CD4-positive, alpha-beta T cell (primary cell): ENCODE measurements at places on chromosomes 7 and 10.

DNA sequence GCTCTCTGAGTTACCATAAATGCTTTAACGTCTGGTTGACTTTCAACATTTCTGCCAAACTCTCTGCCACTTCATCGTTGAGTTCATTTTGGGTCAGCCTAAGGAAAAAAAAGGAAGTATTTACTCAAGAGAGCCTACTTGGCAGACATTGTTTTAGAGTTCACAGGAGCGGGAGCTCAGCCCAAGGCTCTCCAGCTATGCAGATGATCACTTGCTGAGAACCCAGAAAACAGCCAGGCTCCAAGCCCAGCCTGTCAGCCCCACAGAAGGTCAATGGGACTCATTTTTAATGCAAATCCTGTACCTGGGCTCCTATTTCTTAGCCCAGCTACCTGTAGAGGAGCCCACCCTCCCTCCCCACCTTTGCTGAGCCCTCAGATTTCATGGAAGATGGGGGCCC lies 45.5 kb downstream of the NOD1 start:
- DNase-seq, result no peak

GRCh38 chr10:75859141-75859540 lies 427.7 kb downstream of the LRMDA start:
- no peak for DNase-seq

GRCh38 chr10:43407576-43408330 lies 1.2 kb downstream of the HNRNPF start:
- peak; percentile 77 for DNase-seq

- no peak for DNase-seq
These were observed 189.7 kb downstream of the THSD7A start for GRCh38 chr7:11642276-11642675.

DNA sequence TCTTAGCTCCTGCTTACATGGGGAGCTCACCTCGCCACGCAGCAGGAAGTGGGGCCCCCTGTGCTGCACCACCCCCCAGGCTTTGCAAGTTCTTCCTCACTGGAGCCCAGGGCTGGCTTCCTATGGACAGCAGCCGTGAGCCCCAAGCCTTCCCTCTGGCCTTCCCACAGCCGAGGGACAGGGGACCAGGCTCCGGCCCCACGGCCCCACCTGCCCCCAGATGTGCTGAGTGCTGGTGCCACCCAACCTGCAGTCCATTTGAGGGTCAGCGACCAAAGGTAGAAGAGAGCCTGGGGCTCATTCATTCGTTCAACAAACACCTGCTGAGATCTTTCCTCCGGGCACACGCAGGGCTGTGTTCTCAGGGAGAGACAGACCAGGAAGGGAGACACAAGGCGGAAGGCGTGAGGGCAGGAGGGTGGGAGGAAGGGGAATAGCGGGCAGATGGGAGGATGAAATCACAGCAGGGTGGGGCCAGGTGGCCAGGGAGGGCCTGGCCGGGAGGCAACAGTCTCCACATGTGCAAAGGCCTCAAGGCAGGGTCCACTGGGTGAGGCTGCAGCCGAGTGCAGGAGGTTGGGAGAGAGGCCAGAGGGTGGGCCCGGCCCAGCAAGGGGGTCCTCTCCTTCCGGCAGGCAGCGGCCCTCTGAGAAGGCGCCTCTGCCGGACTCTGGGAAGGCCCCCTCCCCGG lies 100.1 kb downstream of the FOXL3 start:
- DNase-seq, result no peak

GRCh38 chr10:12221323-12222298 lies 25.6 kb downstream of the CDC123 start:
- no peak for DNase-seq

DNA sequence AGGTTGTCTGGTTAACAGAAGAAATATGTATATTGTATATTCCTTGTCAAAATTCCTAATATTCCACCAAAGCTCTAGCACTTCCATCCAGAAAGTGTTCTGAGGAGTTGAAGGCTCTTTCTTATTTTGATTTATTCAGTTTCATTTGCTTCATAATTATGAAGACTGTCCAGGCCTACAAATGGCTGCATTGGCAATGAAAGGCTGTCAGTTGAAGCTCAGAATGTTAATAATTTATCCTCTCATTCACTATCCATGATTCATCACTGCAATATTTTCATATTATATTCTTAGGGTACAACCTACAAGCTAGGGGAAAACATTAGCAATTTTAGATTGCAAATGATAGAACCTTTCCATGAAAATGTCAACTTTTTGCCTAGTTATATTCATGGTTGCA lies 57.3 kb downstream of the ARID5B start:
- no peak for DNase-seq

- DNase-seq, result no peak
These were observed 51.1 kb downstream of the EPDR1 start for GRCh38 chr7:37971491-37971890.

DNA sequence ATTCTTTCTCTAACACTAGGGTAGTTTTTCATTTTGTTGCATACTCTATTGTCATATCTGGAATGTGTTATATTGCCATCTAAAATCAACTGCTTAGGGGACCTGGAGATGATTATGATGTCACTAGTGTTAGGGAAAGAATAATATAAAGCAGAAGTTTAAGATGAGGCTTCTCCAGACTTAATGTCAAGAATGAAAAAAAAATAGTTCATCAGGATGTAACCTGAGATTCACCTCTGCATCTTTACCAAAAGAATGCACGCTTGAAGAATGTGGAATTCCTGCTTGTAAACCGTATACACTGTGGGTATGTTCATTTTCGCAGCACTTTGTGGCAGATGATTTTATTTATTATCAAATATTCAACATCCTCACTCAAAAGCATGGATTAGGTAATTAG lies 184.6 kb downstream of the ST7 start:
- DNase-seq, result no peak

- no peak for DNase-seq
These were observed 129.0 kb upstream of the C7orf33 start for GRCh38 chr7:148461392-148462179.

DNA sequence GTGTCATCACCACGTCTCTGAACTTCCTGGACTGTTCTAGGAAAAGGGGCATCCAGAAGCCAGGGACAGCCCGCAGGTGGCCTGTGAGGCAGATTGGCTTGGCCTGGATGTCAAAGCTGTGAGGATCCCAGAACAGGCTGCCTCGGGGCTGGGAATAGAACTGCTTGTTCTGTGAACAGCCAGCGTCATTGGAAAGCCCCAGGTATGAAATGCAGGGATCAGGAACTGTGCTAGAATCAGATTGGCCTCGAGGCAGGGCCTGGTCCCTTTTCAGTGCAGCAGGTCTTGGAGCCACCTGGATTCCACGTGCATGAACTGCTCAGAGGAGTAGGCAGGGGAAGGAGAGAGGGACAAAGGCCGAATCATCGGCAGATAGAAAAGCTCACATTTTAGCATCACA lies 44.6 kb downstream of the FAM20C start:
- DNase-seq, result no peak

DNA sequence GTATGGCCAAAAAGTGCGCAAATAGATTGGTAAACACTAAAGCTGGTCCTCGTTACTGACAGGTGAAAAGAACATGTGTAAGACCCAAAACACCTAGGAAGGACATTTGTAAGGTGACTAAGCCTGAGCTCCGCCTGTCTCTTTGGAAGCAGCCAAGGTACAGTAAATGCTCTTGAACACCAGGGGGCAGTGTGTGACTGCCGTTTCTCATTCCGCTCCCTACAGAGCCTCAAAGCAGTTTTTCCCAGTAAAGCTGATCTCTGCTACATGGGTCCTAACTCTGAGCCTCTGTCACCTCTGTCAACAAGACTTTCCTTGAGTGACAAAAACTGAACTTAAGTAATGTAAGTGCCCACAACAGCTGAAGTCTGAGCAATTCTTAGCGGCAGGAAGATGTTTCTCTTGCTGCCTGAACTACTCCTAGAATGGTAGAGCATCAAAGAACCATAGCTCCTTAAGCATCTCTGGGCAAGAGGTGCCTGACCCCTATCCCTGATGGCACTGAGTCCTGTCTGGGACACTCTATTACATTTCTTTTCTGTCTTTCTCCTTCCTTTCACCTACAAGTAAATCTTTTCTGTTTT lies 238.0 kb upstream of the INHBA start:
- peak; percentile 47 for DNase-seq
